ENCODE measurements at places on chromosomes 3 and 15.

- DNase-seq, result no peak
Measured at GRCh38 chr15:74870436-74871215, 2.5 kb downstream of the SCAMP2 start.

DNA sequence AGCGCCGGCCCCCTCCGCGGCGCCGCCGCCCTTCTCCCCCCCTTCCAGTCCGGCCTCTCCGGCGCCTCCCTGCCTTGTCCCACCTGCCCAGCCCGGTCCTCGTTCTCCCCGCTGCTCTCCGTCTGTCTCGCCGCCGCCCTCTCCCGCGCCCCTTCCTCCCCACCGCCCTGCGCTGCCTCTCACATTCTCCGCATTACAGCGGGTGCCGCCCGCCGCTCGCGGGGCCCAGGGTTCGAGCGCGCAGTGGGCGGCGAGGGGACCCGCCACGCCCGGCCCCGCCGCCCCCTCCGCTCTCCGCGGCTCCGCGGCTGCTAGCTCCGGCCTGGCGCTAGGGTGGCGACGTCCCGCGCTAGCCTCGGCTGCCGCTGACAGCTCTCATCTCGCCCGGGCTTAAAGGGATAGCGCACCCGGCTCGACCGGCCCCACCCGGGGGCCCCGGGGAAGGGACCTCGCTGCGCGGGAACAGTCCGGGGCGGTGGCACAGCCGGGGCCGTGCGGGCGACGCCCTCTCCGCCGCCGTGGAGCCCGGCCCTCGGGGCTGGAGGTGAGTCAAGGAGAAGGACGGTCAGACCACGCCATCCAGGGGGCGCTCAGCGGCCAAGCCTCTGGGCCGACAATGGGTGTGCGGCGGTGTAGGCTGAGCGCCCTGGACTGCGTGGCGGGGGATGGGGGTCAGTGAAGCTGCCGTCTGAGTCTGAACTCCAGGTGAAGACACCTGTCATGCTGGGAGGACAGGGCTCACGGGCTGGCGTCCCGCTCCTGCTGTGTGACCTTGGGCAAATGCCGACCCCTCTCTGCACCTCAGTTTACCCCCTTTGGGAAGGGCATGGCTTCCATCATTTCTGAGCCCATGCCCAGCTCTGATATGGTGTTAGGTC, 187.4 kb upstream of the LINGO1 start:
- DNase-seq, result no peak

- no peak for DNase-seq
Measured at GRCh38 chr3:139120086-139121056, 75.7 kb upstream of the PRR23C start.

- no peak for DNase-seq
Measured at GRCh38 chr3:174125267-174125824, 727.8 kb downstream of the NLGN1 start.
